Dermis microvascular lymphatic vessel endothelial cell (primary cell): ENCODE measurements at places on chromosomes 12 and 14. TPM values are rescaled to one million over a fixed set of nuclear protein-coding genes. Genes with fewer than 3 reads are reported as not detected.

Gene C12orf50
- under 0.01 TPM in 1 of 2 replicates, not detected in the other for total RNA-seq

Gene SCN8A
- under 0.01 and 0.38 TPM in 2 replicates for total RNA-seq

GRCh38 chr14:73358187-73358586 is 100.2 kb downstream of the NUMB start:
- DNase-seq = no peak

- no peak for DNase-seq
These were observed 215.5 kb downstream of the AACS start for GRCh38 chr12:125280482-125281377.

DNA sequence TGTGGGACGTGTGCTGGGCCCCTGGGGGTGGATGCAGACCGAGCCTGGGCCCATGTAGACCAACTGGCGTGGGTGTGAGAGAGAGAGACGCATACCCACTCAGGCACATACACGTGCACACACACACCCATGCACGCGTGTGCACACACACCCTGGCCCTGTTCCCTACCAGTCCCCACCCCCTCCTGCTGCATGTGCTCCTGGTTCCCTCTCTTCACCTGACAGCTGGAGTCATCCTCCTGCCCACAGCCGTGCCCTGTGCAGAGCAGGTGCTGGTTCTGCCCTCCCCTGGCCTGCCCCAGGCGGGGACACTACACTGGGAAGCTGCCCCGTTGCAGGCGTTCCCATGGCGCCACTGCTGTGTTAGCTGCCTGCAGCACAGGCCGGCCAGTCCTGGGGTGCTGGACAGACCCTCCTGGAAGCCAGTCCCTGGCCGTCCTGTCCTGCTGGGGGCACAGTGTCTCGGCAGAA is 18.5 kb downstream of the PACS2 start:
- no peak for DNase-seq

DNA sequence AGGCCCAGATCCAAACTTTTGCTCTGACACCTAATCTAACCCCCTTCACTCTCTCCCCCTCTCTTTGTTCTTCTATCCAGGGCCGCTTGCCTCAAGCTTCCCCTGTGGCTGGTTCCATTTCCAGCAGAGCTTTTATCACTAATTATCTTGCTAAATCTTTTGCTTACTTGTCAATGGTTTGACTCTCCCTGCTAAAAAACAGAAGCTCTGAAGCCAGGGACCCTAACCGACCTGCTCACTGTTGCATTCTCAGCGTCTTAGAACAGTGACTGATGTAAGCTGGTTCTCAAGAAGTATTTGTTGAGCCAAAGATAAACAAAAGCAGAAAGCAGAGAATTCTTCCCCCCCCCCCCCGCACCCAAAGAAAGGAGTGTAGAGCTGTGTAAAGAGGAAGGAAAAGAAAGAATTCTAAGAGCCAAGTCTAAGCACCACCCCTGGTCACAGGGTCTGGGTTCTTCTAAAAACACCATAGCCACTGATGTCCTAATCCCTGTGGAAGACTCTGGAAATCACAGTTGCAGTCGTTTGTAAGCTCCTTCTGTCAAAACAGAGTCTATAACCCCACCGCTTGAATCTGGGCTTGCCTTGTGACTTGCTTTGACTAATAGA is 385.8 kb downstream of the MED13L start:
- no peak for DNase-seq

GRCh38 chr14:22553445-22553844 is 35.6 kb downstream of the DAD1 start:
- no peak for DNase-seq
